ENCODE measurements at places on chromosomes 6 and 20. TPM values are rescaled to one million over a fixed set of nuclear protein-coding genes. Genes with fewer than 3 reads are reported as not detected.

GRCh38 chr20:61316346-61316745 lies 64.3 kb downstream of the CDH4 start:
- H3K4me3 ChIP-seq, result no peak overlapping the region
- no peak overlapping the region for H3K27ac ChIP-seq
- no peaks in the 10 kb centered on the region for H3K4me1 ChIP-seq
- no peaks in the 10 kb centered on the region for H3K36me3 ChIP-seq

GRCh38 chr6:44158770-44159228 lies at the start of gene CAPN11:
Gene CAPN11, plus strand, starts transcription at chr6:44158820. Its CDS starts 29 bp downstream, at chr6:44158849.
- no peak within 1 kb of the TSS for H3K27ac ChIP-seq
- peaks cover 7% of the 10 kb centered on the region for H3K4me1 ChIP-seq
- DNase-seq, result no peak
- H3K4me3 ChIP-seq, result no peak within 1 kb of the TSS

- H3K4me3 ChIP-seq, result no peak overlapping the region
- H3K4me1 ChIP-seq, result peaks cover 9% of the 10 kb centered on the region
- no peak for DNase-seq
- no peaks in the 10 kb centered on the region for H3K27me3 ChIP-seq
- no peaks in the 10 kb centered on the region for H3K36me3 ChIP-seq
- H3K27ac ChIP-seq, result no peak overlapping the region
Observed at GRCh38 chr20:7159903-7160302, 392.4 kb downstream of the BMP2 start.

DNA sequence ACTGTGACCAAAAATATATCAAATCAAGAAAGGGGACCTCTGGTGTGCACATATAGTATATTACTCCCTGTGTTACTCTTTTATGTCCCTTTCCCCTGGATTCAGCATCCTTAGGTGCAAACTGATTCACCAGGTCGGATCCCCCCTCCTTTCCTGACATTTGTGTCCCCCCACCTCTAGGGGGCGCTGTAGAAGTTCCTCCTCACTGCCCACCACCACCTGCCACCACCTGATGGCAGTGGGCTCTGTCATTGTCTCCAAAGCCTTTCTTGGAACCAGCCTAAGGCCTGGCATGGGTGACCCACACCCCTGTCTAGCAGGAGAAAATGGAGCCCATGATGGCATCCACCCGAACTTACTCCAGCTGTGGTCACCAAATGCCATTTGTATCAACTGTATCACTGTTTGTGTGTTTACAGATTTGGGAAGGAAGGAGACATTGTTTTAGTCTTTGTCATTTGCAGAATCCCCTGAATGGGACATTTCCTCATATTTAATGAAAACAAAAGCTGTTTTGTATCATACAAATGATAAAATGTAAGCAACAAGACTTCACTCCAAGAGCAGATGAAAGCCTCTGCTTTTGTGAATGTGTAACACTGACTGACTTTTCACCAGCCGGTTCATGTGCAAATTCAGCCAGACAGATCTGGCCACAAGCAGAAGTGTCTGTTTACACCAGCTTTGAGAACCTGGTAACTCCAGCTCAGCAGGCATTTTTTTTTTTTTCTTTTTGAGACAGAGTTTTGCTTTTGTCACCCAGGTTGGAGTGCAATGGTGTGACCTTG lies 66.2 kb downstream of the ARMC2 start:
- peaks cover 5% of the 10 kb centered on the region for H3K36me3 ChIP-seq
- no peak for DNase-seq
- no peak overlapping the region for H3K27ac ChIP-seq
- no peaks in the 10 kb centered on the region for H3K27me3 ChIP-seq
- H3K4me1 ChIP-seq, result peaks cover 4% of the 10 kb centered on the region
- no peak overlapping the region for H3K4me3 ChIP-seq

GRCh38 chr6:134425513-134425912 lies 107.6 kb upstream of the SGK1 start:
- H3K36me3 ChIP-seq, result no peaks in the 10 kb centered on the region
- no peak for DNase-seq
- peaks cover 33% of the 10 kb centered on the region for H3K4me1 ChIP-seq
- no peaks in the 10 kb centered on the region for H3K27me3 ChIP-seq
- no peak overlapping the region for H3K27ac ChIP-seq
- no peak overlapping the region for H3K4me3 ChIP-seq

Gene C6orf118
- not detected for total RNA-seq

Gene BTNL2
- not detected for total RNA-seq

Gene C20orf202
- not detected for total RNA-seq

Gene ZNF76
- total RNA-seq, result 20.3 TPM

Gene DYNLT2
- 0.64 TPM for total RNA-seq

Measured in chondrocyte (in vitro differentiated cells).